ENCODE measurements at places on chromosomes 13 and 19.

DNA sequence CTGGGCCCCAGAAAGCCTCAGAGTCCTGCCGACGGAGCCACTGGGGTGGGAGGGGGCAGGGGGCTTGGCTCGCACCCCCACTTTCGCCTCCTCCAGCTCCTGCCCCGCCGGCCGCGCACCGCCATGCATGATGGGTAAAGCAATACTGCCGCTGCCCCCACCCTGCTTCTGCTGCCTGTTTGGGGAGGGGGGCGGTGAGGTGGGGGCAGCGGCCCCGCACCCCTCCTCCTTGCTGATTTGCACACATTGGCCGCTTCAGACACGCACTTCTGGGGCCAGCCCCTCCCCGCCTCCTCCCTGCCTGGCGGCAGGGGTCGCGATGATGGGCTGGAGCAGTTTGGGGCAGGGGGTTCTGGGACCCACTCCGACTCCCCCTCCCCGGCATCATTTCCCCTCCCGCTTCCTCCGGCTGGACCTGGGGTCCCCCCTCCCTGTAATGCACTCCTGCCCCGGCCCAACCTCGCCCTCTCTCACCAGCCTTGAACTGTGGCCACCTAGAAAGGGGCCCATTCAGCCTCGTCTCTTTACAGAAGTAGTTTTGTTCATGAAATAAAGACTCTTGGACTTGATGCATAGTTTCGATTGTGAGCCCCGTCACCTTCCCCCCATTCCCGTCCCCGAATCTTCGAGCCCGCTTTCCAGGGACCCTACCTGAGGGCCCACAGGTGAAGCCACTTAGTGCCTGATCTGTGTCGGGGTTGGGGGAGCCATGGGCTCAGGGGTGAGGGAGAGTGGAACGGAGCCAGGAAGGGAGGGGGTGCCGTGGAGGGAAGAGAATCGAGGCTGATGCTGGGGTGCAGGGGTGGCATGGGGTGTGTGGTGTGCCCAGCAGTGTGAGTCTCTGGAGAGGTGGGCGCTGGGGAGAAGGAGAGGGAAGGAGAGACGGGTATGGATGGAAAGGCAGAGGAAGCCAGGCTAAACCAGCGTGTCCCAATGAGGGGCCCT lies 1.4 kb upstream of the HPN start:
- no peak for DNase-seq
- H3K27ac ChIP-seq: peak overlapping the region; percentile 98
- H3K27me3 ChIP-seq: no peaks in the 10 kb centered on the region
- H3K4me3 ChIP-seq: no peak overlapping the region
- H3K4me1 ChIP-seq: peaks cover 64% of the 10 kb centered on the region
- no peaks in the 10 kb centered on the region for H3K36me3 ChIP-seq

GRCh38 chr13:28406733-28407266 lies 88.1 kb downstream of the FLT1 start:
- no peak overlapping the region for H3K4me3 ChIP-seq
- no peak overlapping the region for H3K27ac ChIP-seq
- H3K36me3 ChIP-seq: no peaks in the 10 kb centered on the region
- no peaks in the 10 kb centered on the region for H3K27me3 ChIP-seq
- H3K4me1 ChIP-seq: no peaks in the 10 kb centered on the region

DNA sequence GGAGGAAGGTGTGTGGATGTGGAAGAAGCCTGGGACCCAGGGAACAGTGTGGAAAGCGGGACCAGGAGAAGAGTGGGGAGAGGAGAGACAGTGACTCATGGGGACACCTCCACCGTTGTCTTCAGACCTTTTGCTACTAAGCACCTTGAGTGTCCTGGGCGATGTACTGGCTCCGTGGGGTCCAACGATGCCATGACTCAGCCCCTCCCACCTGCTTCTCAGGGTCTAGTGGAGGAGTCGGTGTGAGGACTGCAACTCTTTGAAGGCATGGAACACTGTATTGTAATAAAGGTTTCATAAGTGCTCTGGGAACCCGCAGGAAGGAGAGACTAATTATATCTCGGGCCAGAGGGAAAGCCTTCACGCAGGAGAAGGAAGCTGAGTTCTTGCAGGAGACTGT lies 166.9 kb upstream of the KL start:
- no peaks in the 10 kb centered on the region for H3K27me3 ChIP-seq
- no peak for DNase-seq
- no peaks in the 10 kb centered on the region for H3K36me3 ChIP-seq
- no peak overlapping the region for H3K27ac ChIP-seq
- no peak overlapping the region for H3K4me3 ChIP-seq
- peaks cover 2% of the 10 kb centered on the region for H3K4me1 ChIP-seq

GRCh38 chr19:3366753-3367627 lies 607 bp downstream of the NFIC start:
- no peaks in the 10 kb centered on the region for H3K36me3 ChIP-seq
- peak overlapping the region; percentile 90 for H3K4me3 ChIP-seq
- H3K27me3 ChIP-seq: no peaks in the 10 kb centered on the region
- peaks cover 5% of the 10 kb centered on the region for H3K4me1 ChIP-seq
- H3K27ac ChIP-seq: peak overlapping the region; percentile 95
- peak; percentile 67 for DNase-seq

GRCh38 chr13:99866781-99867180 lies 104.8 kb downstream of the ZIC5 start:
- no peaks in the 10 kb centered on the region for H3K4me1 ChIP-seq
- no peak overlapping the region for H3K4me3 ChIP-seq
- H3K27me3 ChIP-seq: no peaks in the 10 kb centered on the region
- H3K27ac ChIP-seq: no peak overlapping the region

GRCh38 chr19:53868091-53868891 lies 608 bp downstream of the MYADM start:
- peak overlapping the region; percentile 44 for H3K4me3 ChIP-seq
- no peaks in the 10 kb centered on the region for H3K27me3 ChIP-seq

GRCh38 chr19:21314676-21315075 lies 14.5 kb downstream of the ZNF708 start:
- no peak overlapping the region for H3K4me3 ChIP-seq
- H3K27ac ChIP-seq: no peak overlapping the region
- DNase-seq: no peak
- H3K4me1 ChIP-seq: no peaks in the 10 kb centered on the region

GRCh38 chr13:34435338-34435737 lies 506.7 kb upstream of the NBEA start:
- no peak overlapping the region for H3K4me3 ChIP-seq
- H3K36me3 ChIP-seq: no peaks in the 10 kb centered on the region
- no peak for DNase-seq
- H3K4me1 ChIP-seq: no peaks in the 10 kb centered on the region
- H3K27ac ChIP-seq: no peak overlapping the region

DNA sequence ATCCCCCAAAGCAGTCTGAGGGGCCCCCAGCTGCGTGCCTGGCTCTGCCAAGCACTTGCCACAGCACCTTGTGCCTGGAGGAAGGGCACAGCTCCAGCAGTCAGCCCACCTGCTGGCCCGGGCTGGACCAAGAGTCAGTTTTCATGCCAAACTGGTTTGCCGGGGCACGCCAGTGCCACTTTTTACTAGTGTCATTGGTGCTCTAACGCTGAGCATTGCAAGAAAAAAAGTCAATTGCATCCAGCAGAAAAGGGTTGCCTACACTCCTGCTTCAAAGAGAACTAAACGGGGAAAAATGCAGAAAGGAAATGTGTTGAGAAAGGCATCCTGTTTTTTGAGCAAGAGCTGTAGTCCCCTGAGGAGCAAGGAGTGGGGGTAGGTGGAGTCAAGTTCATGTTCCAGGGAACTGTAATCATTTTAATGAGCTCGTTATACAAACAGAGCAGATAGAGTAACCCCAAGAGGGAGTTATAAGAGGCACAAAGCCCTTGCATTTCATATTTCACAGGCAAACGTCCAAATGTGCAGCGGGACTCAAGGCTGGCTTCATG lies 68.4 kb downstream of the F2RL3 start:
- no peak for DNase-seq
- H3K36me3 ChIP-seq: no peaks in the 10 kb centered on the region
- H3K27me3 ChIP-seq: no peaks in the 10 kb centered on the region
- no peaks in the 10 kb centered on the region for H3K4me1 ChIP-seq
- H3K27ac ChIP-seq: no peak overlapping the region

DNA sequence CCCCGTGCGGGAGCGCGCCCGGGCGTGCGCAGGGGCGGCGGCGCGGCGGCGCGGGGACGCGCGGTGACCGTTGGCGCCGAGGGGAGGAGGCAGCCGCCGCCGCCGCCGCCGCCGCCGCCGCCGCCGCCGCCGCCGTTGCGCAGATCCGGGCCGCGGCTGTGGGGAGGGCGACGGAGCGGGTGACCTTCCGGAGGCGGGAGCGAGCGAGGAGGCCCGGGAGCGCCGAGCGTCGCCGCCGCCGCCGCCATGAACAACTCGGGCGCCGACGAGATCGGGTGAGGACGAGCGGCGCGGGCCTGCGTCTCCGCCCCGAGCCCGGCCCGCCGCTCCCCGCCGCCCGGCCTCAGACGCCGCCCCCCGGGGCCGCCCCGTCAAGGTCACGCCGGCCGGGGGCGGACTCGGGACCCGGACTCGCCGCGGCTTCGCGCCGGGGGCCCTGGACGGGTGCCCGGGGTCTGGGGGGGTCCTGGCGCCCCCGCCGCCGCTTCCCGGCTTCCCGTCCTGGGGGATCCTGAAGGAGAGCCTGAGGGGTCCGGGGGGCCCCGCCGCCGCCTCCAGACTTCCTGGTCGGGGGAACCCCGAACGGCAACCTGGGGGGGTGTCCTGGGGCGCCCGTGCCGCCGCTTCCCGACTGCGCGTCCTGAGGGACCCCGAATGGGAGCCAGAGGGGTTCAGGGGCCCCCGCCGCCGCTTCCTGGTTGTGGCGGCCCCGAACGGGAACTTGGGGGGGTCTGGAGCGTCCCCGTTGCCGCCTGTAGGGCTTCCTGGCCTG lies at the start of gene DAZAP1:
Gene DAZAP1, plus strand, starts transcription at position 59 of the 772 bp plus-strand sequence. Its CDS starts 188 bp downstream, at position 247.
- H3K4me3 ChIP-seq: peak within 1 kb of the TSS; percentile 98
- no peaks in the 10 kb centered on the region for H3K36me3 ChIP-seq
- peaks cover 48% of the 10 kb centered on the region for H3K4me1 ChIP-seq
- H3K27ac ChIP-seq: peak within 1 kb of the TSS; percentile 83
- H3K27me3 ChIP-seq: no peaks in the 10 kb centered on the region

- peaks cover 20% of the 10 kb centered on the region for H3K4me1 ChIP-seq
- no peak overlapping the region for H3K4me3 ChIP-seq
- no peak overlapping the region for H3K27ac ChIP-seq
- no peaks in the 10 kb centered on the region for H3K36me3 ChIP-seq
- no peaks in the 10 kb centered on the region for H3K27me3 ChIP-seq
- no peak for DNase-seq
Observed at GRCh38 chr13:110546926-110547325, 14.6 kb downstream of the RAB20 start.

- no peaks in the 10 kb centered on the region for H3K4me1 ChIP-seq
- no peak overlapping the region for H3K4me3 ChIP-seq
- peaks cover 2% of the 10 kb centered on the region for H3K27me3 ChIP-seq
- H3K36me3 ChIP-seq: no peaks in the 10 kb centered on the region
Observed at GRCh38 chr13:60925686-60926085, 490.0 kb downstream of the PCDH20 start.

- H3K4me3 ChIP-seq: no peak overlapping the region
- H3K27me3 ChIP-seq: no peaks in the 10 kb centered on the region
- H3K4me1 ChIP-seq: no peaks in the 10 kb centered on the region
- H3K27ac ChIP-seq: no peak overlapping the region
- H3K36me3 ChIP-seq: no peaks in the 10 kb centered on the region
Observed at GRCh38 chr13:32126278-32126677, 94.7 kb downstream of the FRY start.

DNA sequence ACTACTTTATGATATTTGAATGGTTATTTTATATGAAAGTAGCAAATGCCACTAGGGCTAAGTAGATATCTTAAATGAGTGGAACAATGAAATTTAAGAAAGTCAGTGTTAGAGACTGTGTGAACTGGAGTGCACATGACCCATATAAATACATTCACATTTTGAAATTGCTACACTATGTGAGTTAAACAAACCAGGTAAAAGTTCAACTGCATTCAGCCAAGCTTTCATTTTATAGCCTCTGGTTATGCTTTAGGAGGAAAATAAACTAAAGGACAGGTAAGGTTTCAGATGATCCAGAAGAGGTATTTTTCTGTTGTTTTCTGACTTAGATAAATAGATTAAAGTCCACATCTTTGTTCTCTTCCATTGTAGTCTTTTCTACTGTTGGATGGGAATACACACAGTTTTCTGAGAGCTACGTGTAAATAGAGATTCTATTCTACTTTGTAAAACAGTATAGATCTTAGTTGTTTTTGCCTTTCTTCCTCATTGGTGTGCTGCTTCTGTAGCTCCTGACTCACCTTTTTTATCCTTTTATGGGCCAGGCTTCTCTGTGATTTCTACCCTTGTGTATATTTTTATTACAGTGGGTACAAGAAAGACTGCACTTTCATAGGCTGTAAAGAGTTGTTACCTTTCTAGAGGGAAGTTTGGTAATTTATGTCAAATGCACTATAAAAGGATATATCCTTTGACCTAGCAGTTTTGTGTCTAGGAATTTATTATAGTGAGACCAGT lies 54.6 kb upstream of the KCTD4 start:
- no peaks in the 10 kb centered on the region for H3K36me3 ChIP-seq
- no peak overlapping the region for H3K4me3 ChIP-seq
- H3K27me3 ChIP-seq: no peaks in the 10 kb centered on the region
- peaks cover 4% of the 10 kb centered on the region for H3K4me1 ChIP-seq

GRCh38 chr13:32474999-32475792 lies 47.3 kb upstream of the N4BP2L1 start:
- DNase-seq: no peak
- H3K27ac ChIP-seq: no peak overlapping the region
- no peaks in the 10 kb centered on the region for H3K4me1 ChIP-seq
- no peaks in the 10 kb centered on the region for H3K27me3 ChIP-seq
- no peak overlapping the region for H3K4me3 ChIP-seq

- H3K27ac ChIP-seq: peak overlapping the region; percentile 97
- no peak for DNase-seq
- H3K4me3 ChIP-seq: peak overlapping the region; percentile 51
- H3K4me1 ChIP-seq: peaks cover 9% of the 10 kb centered on the region
Observed at GRCh38 chr19:13841962-13842290, 35.0 kb upstream of the NANOS3 start.

- no peaks in the 10 kb centered on the region for H3K4me1 ChIP-seq
- no peaks in the 10 kb centered on the region for H3K36me3 ChIP-seq
- no peak for DNase-seq
- H3K27me3 ChIP-seq: no peaks in the 10 kb centered on the region
- no peak overlapping the region for H3K27ac ChIP-seq
Observed at GRCh38 chr13:110938662-110939421, 24.0 kb upstream of the ANKRD10 start.

- no peak for DNase-seq
- H3K36me3 ChIP-seq: peaks cover 2% of the 10 kb centered on the region
- H3K27ac ChIP-seq: no peak overlapping the region
- H3K27me3 ChIP-seq: no peaks in the 10 kb centered on the region
Observed at GRCh38 chr19:3119693-3120380, 16.0 kb upstream of the GNA15 start.
